NCI-H2081 (cell line): ENCODE measurements at places on chromosomes 1 and 21.

DNA sequence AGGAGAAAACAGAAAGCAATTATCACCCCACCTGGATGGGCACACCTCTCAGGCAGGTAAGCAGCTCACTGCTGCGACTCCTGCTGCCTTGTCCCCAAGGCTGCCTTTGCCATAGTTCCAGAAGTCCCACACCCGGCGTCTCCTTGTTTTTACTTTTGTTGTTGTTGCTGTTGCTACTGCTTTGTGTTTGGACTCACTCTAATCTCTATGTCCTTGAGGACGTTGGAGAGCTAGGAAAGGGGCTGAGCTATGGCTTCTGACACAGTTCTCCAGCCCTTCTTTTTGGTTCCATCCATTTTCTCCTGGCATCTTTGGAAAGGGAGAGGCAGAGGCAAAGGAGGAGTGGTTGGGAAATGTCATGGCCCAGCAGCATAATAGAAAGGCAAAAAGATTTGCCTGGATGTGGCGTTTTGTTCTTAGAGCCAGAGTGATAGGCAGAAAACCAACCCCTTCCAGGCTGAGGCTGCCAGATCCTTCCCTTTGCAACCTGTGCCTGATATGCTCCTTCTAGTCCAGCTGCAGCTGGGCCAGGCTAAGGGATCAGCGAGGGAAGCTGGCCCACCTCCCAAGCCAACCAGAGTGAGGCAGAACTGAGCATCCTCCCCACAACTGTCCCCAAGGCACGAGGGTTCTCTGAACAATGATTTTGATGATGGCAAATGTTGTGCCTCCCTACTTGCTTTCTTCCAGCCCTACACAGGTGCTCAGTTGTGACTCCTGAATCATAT, 270.7 kb downstream of the ASTN1 start:
- no peak for DNase-seq

- DNase-seq, result no peak
These were observed 102.1 kb upstream of the NBPF4 start for GRCh38 chr1:108345776-108346531.

GRCh38 chr21:41166884-41167283, 1.1 kb upstream of the BACE2 start:
- DNase-seq, result no peak

- DNase-seq, result peak; percentile 87
These were observed 54.2 kb downstream of the SH3GLB1 start for GRCh38 chr1:86758570-86758969.

DNA sequence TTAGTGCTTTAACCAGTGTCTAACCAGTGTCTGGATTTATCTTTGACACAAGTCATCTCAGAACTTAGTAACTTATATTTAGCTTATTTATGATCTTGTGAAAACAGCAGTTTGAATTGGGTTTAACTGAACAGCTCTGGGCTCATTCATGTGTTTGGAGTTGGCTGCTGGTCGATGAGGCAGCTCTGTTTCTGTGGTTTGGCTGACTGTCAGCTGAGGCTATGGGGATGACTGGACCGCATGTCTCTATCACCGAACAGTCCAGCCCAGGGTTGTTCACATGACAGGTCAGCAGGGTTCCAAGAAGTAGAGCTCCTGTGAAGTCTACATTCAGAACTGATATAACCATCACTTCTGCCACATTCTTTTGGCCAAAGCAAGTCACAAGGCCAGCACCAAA, 29.1 kb upstream of the C21orf91 start:
- DNase-seq, result no peak

- no peak for DNase-seq
These were observed 144.1 kb downstream of the CENPF start for GRCh38 chr1:214747050-214747635.

- no peak for DNase-seq
These were observed 272.6 kb upstream of the FMN2 start for GRCh38 chr1:239819096-239819495.

DNA sequence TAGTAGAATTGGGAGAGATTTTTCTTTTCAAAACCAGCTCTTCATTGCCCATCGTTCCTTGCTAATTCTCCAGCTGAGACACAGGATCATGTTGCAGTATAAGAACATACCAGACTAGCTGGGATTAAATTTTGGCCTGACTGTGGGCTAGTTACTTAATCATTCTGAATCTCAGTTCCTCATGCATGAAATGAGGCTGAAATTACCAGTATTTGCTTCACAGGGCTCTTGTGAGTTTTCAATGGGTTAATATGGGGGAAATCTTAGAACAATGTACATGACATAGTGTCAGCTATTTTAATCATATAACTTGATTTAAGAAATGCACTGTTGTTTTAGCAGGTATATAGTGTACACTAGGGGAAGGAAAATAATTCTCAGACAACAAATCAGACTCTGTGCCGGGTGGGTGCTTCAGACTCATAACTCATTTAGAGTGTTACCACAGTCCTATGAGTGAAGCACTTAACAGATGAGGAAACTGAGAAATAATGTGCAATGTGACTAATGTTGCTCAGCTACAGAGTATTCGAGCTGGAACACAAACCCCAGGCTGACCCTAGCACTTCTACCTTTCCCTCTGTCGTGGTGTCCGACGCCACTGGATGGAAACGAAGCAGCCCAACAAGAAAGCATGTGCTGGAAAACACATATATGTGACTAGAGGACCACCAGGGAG, 137.6 kb upstream of the SGIP1 start:
- no peak for DNase-seq

- DNase-seq, result no peak
These were observed 5.9 kb upstream of the VPS45 start for GRCh38 chr1:150061632-150062101.

GRCh38 chr1:205312866-205313562, 8.5 kb downstream of the NUAK2 start:
- no peak for DNase-seq

DNA sequence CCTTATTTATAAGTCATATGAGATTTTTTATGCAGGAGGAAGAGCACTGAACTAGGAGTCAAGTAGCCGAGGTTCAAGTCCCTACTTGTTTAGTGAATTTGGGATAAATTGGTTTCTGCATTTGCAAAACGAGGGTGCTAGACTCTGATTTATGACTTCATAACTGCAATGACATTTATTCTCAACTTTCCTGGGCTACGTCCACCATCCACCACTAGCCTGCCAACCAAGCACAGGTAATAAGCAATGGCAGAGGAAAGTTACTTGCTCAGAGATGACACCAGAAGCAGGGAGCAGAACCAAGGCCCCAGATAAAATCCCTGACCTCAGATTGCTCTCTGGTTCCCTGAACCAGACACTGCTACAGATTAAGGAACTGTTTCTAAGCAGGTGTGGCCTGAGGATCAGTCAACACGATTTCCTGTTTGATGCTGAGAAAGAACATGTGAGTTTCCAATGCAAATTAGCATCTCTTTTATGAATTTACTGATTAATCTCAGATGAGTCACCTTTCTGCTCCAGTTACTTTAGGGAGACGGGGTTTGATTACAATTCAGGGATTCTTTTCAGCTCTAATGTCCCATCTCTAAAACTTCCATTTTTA, 52.7 kb downstream of the PLPP3 start:
- no peak for DNase-seq

DNA sequence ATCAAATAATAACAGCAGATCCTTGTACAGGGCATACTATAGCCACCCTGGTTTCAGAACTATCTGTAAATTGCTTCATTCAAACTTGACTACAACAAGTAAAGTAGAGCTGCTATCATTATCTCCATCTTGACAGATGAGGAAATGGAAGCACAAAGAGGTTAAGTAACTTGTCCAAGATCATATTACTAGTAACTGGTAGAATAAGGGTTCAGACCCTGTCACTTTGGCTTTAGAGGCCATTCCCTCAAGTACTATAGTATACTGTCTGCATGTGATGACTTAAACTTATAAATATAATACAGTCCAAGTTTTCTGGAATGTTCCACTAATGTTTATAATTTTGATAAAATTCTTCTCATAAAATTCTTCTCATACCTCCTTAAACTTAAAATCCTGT, 24.8 kb downstream of the PGM1 start:
- no peak for DNase-seq

- peak; percentile 92 for DNase-seq
These were observed 141.0 kb upstream of the NGF start for GRCh38 chr1:115479055-115479482.

GRCh38 chr1:85438353-85438752, 26.6 kb downstream of the DDAH1 start:
- no peak for DNase-seq

DNA sequence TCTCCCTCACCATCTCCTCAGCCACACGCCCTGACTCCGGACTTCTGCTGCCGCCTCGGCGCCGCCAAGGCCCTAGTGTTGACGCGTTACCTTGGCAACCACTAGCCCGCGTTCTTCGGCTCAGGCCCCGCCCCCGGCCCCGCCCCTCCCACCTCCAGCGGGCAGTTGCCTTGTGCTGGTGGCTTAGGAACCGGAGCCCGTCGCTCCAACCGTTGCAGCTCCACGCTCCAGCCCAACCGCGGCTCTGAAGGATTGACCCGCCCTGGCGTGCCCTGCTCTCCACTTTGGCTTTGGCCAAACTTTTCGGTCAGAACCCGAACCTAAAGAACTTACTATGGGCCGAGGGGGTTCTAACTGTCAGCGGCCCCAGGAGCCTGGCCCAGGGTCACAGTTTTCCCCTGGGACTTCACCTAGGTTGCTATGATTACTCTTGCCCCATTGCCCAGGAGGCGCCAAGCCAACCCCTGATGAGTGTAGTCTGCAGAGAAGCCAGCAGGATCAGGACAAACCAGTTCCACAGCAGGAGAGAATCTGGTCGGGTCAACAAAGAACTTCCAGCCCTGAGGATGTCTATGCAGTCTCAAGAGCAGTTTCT, at the start of gene CFAP45:
CFAP45 (minus strand) TSS at position 80 of the 595 bp plus-strand sequence; CDS start at position 13, 67 bp downstream.
- peak; percentile 65 for DNase-seq

- DNase-seq, result no peak
These were observed 368.3 kb upstream of the ESRRG start for GRCh38 chr1:217091561-217091960.

DNA sequence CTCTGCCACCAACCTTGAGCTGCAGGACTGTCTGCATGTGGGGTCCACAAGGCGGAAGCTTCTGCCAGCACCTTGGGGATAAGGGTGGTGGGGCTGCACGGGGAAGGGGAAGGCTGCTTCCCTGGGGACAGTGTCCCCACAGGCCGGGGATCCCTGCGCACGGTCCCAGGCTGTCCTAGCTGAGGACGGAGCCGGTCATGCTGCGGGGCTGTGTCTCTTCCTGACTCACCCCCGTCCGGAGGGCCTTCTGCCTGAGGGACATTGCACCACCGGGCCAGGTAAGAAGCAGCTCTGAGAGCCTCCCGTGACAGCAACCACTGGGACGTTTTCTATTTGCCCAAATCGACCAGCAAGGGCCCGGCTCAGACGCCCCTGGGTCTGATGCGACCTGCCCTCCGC, 29.9 kb downstream of the KRTAP10-1 start:
- DNase-seq, result no peak

- no peak for DNase-seq
These were observed 193.8 kb downstream of the ZC3H11B start for GRCh38 chr1:219419065-219419464.

DNA sequence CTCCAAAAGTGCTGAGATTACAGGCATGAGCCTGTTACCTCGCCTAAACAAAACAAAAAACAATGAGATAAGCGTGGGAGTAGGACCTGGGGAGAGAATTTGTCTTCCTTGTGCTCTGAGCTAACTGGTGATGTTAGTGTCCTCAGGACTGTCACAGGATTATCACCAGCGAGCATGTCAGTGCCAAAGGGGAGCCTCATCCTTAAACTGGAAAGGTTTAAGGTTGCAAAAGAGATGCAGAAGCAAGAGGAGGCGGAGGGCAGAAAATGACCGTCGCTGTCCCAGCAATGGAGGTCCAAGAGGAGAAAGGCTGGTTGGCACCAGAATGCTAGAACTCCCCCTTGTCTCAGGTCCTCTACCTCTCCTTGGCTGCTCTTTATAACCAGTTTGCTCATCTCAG, 3.9 kb downstream of the SYPL2 start:
- DNase-seq, result no peak

- DNase-seq, result no peak
These were observed 20.6 kb upstream of the PPM1J start for GRCh38 chr1:112735752-112736151.

GRCh38 chr1:85047472-85048295, 616 bp downstream of the MCOLN3 start:
- DNase-seq, result peak; percentile 28
